ENCODE measurements at places on chromosomes 1 and 21.
A peak's percentile ranks its signal among the peaks of the same experiment; 100 is the strongest.

DNA sequence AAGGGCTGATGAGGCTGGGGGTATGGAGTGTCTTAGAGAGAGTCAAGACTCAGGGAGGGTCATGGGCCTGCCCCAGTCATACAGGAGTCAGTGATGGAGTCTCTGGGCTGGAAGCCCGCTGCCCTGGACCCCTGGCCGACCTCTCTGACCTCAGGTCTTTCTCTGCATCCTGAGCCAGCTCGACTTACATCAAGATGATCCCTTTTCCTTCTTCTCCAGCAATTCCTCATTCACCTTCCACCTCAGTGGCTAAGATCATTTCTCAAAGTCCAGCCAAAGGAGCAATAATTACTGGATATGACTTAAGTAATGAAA, 308.6 kb downstream of the MATN1 start:
- no peak for DNase-seq

- DNase-seq = no peak
Observed at GRCh38 chr1:44536357-44537209, 131.5 kb downstream of the RNF220 start.

GRCh38 chr1:212586206-212587015, 22.1 kb upstream of the ATF3 start:
- no peak for DNase-seq

- no peak for DNase-seq
Observed at GRCh38 chr1:214476229-214476985, 75.0 kb downstream of the PTPN14 start.

DNA sequence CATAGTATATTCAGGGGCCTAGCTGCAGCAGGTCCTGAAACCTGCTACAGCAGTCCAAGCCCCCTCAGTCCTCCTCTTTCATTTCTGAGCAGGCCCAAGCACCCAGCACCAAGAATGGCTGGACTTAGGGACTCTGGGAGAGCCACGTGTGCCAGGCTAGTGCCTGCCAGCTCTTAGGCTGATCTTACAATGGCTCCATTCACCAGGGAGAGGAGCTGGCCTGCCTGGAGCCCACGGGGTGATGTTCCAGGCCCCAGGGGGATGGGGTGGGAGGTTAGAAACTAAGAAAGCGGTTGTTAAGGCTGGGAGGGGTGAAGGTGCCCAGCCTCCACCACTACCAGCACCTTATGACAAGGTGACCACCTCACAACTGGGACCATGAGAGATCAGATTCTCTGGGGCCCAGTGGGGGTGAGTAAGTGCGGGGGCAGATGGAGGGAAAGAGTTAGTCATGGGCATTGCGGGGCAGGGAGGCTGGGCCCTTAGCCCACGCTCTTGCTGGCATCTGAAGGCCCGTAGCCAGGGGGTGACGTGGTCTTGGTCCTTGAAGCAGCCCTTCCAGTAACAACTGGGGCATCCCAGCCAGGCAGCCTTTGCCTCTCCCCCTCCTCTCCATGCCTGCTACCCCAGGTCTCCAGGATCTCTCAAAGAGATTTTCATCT, 30.3 kb upstream of the CLIC4 start:
- DNase-seq = no peak

- no peak for DNase-seq
Observed at GRCh38 chr1:147627435-147628110, 42.8 kb downstream of the ACP6 start.

GRCh38 chr1:214066936-214067335, 79.2 kb downstream of the PROX1 start:
- DNase-seq = no peak

DNA sequence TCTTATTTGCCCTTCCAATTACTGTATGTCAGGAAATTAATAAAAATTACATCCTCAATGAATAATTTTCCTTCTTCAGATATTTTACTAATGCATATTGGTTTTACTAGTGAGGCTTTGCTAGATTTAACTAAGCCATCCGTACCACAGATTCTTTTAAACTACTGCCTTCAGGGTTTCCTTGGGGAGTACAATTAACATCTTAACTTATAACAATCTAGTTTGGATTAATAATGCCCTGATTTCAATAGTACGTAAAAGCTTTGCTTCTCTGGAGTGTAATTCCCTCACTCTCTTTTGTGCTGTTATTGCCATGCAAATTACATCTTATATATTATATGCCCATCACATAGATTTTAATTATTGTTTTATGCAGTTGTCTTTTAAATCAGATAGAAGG, 24.3 kb upstream of the F3 start:
- no peak for DNase-seq

DNA sequence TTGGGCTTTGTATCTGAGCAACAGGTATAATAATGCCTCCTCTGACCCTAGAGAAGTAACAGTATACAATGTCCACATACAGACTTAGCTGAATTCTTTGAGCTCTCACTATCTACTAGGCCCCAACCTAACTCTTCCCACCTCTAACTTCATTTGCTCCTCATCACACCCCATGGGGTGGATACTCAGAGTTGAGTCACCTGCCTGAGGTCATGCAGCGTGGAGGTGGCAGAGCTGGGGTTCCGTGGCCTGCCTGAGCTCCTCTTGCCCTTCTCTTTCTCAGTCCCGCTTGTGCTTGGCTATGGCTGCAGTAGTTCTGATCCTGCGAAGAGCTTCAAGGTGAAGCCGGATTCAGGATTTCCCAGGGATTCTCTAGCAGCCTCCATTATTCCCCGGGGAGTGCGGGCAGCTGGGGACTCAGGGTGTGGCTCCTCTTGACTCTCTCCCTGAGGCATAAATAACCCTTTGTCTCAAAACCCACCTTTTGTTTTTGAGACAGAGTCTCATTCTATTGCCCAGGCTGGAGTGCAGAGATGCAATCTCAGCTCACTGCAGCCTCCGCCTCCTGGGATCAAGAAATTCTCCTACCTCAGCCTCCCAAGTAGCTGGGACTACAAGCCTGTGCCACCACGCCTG, 29.9 kb upstream of the ACTL8 start:
- no peak for DNase-seq

DNA sequence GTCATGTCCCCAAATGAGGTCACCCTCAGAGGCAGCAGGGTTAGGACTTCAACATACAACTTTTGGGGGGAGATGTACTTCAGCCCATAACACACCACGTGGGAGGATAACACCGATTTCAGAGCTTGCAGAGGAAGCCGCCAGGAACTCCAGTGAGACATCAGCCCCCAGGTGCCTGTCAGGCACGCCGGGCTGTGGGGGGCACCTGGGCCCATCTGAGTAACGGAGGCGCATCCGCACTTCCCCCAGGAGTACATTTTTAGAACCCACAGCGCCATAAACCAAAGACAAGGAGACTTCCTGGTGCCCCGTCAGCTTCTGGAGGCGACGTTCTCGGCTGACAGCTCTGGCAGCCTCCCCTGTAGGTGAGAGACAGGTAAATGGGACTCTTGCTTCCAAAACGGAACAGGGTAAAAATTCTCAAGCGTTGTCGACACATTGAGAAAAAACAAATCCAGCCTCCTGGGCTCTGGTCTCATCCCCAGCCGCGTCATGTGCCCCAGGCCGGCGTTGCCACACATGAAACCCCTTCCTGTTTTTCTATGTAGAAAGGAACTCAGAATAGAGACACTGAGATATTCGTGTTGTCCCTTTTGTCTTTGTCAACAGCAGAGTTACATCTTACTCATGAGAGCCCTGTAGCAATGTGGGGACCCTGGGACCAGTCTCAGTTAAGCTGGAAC, 93.3 kb downstream of the PDE9A start:
- DNase-seq = peak; percentile 1

DNA sequence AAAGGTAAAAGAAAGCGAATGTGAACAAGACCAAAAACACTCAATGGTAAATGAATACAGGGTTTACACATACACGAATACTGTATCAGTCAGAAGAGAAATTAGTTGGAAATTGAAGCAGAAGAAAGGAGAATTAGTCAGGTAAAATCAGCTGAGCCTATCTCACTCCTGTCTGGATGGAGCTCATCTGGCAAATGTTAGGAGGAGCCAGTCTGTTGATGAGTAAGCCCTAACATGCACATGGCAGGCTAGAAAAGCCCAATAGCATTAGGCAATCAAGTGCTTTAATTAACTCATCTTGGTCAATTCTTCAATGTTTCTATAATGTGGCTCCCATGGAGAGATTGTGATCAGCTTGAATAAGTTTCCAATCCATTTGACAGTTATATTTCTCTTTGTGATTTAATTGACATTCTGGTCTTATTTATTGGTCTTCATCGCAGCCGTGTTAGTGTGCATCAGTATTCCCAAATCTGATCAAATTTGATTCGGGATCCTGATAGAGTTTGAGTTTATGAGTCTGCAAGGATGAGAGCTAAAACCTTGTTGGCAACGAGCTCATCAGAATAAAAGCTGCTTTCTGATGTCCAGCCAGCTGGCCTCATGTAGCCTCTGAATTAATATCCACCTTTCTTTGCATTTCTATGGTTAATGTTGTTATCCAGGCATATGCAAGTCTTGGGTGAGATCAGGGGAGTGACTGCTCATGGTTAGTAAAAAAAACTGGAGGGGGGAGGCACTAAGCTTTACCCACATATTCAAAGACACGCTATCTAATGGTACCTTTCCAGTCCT, 22.1 kb upstream of the KCNA10 start:
- DNase-seq = no peak

GRCh38 chr1:212556822-212557549, 51.6 kb upstream of the ATF3 start:
- DNase-seq = no peak

DNA sequence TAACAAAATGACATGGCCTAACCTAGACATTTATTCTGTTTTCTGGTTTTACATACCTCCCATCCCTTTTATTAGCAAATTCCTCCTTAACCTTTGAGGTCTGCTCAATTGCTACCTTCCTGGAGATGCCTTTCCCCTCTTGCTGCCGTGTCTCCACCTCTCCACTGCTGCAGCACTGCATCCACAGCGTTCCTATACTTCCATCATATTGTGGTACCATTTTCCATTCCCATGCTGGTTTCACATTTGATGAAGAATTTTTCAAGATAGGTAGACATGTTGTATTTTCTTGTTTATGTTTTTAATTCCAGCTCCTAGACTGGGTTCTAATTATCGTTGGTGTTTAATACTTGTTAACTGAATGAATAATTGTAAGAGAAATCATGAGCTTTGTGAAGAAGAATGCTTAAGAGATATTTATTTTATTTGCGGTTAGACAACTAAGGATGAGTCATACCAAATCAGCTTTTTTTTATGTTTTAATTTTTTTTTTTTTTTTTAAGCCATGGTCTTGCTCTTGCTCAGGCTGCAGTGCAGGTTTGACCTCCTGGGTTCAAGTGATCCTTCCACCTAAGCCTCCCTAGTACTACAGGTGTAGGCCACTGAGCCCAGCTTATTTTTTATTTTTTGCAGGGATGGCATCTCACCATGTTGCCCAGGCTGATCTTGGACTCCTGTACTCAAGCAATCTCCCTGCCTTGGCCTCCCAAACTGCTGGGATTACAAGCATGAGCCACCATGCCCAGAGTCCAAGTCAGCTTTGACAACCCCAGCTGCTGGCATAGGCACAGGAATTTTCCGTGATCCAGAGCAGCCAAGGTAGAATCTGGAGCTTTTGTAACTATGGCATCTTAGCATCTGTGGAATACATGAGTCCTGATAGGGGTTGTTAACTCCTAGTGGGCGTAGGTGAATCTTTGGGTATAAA, 44.0 kb downstream of the ATP6V1G3 start:
- DNase-seq = no peak

DNA sequence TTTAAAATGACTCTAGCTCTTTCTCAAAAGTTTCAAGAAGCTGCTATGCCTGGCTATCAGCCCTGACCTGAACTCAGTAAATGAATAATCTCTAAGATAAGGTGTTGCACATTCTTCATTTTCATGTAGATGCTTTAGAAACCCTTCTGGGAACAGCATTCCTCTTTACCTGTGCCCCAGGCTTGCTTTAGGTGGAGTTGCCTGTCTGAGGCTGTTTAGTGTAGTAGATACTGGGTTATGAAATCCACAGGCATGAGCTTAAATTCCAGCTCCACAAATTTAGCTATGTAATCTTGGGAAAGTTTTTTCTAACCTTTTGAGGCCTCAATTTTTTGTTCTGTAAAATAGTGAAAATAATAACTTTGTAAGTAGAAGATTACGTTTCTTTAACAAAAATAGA, 41.6 kb downstream of the ATP6V1G3 start:
- no peak for DNase-seq

DNA sequence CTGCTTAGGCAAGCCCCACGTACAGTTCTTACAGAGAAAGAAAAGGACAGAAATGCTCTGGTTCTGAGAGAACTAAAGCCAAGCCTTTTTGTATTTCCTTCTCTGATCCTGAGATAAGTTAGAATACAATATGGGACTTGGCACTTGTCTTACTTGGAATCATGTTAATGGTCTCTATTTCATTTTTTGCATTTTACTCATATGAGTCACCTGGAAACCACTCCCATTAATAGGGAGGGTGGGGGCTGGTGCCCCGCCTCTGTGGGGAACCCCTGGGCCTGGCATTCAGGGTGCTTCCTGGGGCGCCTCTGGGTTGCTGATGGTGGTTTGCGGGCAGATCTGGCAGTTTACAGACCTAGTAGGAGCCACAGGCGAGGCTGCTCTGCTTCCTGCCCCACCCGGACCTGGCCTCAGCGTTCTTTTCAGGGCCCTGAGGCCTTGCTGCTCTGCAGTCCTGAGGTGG, 26.7 kb downstream of the TSPAN2 start:
- DNase-seq = peak; percentile 83

GRCh38 chr1:203326830-203327683, 21.7 kb downstream of the BTG2 start:
- peak; percentile 89 for DNase-seq

DNA sequence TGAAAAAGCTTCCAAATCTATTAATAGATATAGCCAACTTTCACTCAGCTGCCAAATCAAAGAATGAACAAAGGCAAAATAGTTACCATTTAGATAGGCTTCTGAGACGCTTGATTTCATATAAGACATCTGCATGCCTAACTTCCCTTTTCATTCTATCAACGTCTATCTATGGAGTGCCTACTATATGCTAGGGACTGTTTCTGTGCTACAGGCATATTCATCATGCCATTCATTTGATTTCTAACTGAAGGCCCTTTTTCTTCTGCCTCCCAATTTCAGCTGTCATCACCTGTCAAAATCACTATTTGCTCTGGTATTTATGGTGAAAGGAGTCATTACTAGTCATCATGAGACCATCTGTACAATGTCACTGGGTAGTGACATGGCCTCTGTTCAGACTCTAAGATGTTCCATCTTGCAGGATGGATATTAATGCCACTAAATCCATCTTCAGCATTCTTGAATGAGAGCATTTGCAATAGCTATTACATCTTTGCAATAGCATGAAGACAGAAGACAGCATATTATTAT, 4.3 kb upstream of the KRTAP13-1 start:
- DNase-seq = no peak

DNA sequence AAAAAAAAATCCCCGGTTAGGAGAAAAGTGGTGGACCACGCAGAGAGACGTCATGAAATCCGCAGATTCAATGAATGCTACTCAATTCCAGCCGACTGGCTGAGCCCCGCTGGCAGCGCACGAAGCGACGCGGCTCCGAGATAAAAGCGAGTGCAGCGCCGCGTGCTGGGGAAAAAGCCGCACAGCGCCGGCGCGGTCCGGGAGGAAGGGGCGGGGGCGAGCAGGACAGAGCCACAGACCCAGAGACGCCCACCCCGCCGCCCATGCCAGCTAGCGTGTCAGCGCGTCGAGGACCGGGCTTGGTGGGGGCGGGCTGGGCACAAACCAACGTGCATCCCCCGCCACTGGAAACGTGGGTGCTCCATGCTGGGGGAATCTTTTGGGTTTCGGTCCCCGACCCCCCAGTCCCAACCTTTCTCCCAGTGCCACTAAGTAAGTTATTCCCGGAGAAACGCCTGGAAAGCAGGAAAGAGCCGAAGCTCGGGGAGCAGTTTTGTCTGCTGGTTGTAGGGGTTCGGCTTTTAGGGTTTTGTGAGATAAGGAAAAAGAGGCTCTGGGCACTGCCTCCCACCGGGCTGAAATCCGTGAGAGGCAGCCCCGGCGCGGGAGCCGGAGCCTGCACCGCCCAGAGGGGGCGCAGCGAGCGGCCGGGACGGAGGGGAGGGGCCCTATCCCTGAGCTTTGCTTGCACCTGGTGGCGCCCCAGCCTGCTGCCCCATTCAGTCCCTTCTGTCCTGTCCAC, at the start of gene KCNJ6:
TSS of gene KCNJ6 (minus strand) at position 148 of the 742 bp plus-strand sequence. CDS start 75,775 bp downstream, outside the sequence.
- no peak for DNase-seq

Measured in stimulated activated CD8-positive, alpha-beta memory T cell treated with anti-CD3 and anti-CD28 coated beads, Interleukin-7, amount 100 ng/mL, for 1 hour (primary cell).